Femur (tissue), 1 donor: ENCODE measurements at places on chromosomes 1 and 21.

DNA sequence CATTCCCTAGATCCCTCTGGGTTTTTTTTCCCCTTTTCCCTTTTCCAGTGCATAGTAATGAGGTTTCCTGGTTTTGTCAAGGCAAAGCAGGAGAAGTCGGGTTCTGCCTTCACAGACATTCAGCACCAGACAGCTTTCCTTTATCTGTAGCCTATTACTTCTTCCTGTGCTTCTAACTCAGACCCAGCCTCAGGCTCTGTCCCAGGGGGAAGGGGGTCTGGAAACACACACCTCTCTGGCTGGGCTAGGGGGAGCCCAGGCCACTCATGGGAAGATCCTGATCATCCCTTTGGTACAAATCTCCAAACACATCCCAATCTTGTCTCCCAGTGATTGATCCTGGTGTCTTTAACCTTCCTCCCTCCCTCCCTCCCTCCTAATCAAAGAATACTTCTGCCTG, 656.4 kb downstream of the LMO4 start:
- no peak for DNase-seq

DNA sequence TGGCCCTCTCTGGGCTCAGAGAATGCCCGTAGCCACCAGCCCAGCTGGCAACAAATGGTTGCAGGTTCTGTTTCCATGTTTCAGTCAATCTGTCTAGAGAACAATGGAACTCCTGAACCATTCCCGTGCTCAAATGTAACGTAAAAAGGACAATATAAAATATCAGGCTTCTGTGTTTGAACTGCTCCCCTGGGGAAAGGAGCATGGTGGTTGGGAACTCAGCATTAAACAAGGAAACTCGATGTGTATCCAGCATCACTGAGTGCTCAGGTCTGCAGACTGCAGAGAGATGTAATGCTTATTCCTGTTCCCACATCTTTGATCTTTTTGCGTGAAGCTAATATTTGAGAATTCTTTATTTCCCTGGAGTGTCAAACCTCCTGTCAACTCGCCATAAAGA, 326.5 kb downstream of the KIF26B start:
- no peak for DNase-seq

DNA sequence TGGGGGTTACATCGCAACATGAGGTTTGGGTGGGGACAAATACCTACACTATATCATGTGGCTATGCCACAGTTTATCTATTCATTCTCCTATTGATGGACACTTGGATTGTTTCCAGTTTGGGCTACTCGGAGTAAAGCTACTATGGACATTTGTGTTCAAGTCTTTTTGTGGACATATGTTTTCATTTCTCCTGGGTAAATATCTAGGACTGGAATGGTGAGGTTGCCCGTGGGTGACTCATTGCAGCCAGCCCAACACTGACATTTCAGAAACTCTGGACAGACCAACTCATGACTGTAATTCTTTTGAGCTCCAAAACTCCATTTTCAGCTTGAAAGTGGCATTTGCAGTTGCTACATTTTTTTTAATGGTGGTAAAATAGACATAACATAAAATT, 82.7 kb downstream of the KAZN start:
- no peak for DNase-seq

GRCh38 chr1:67818725-67819301, 14.5 kb downstream of the GNG12 start:
- DNase-seq = no peak

DNA sequence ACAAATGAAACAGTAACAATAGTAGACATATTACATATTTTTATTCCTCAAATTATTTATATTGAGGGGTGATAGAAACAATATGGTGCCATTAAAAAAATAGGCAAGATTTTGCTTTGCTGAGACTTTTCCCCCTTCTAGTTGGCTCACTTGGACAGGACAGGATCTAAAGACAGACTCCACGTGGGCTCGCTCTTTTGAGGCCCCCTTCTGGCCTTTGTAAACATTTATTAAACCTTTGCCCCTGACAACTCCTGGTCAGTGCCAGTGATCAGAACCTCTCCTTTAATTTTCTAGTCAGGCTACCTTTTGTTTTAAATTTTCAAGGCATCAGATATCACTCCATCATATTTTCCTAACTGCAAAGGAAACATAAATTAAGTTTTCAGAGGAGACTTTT, 49.7 kb upstream of the IFI44L start:
- no peak for DNase-seq

- no peak for DNase-seq
Observed at GRCh38 chr1:205172729-205173366, 38.7 kb downstream of the DSTYK start.

GRCh38 chr1:176056312-176056711, 150.8 kb downstream of the COP1 start:
- DNase-seq = no peak

DNA sequence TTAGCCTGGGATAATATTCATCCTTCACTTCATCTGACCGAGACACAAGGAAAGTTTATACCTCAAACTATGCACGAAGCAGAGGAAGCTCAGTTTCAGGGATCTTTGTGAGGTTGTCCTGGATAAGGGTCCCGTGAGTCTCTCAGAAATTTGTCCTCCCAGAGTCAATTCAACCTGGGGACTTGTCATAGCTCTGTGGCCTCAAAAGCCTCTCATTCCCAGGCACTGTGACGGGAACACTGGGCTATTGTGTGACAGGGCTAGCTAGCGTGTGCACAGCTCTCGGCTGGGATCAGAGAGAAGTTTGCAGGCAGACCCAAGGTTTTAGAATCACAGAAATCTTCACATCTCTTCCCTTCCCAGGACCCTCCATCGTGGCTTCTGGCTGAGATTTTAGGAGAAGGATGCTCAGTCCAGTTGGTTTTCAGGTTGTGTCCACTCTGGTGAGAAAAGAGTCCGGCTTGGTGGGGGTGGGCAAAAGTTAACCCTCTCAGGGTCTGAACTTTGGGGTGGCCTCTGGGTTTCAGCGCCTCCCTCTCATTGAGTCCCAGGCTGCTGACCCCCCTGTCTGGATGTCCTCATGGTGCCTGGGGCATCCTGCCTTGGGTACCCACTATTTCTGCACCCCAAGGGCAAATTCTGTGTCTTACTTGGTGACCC, 20.4 kb upstream of the LBR start:
- DNase-seq = no peak

GRCh38 chr1:168469690-168470089, 74.1 kb downstream of the XCL2 start:
- peak; percentile 82 for DNase-seq

DNA sequence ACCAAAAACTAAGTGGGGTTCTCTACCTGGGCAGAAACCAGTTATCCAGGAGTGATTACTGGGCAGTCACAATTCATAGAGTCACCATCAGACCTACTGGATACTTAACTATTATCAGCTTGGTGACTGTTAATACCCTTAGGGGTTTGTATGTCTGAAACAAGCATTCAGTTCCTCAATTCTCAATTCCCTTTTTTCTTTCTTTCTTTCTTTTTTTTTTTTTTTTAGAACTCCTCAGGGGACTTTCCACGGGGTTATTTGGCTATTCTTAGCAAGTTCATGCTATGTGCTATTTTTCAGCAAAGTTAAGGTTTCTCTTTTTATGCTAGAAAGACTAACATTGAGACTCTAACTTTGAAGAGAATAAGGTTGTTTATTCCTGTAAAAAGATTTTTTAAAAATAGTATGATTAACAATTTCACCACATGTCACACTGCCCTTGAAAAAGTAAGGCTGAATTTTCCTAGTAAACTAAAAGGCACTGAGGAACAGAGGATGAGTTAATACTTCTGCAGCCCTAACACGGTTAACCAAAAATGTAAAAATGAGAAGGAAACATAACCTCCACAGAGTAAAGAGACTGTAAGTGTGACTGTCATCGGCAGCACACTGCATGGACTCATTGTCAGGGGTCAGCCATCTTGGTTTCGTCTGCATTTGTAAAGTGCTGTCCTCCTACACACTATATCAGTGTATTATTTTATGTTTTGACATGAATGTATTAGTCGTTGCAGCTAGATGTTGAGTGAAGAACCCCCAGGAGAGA, 310.2 kb downstream of the NTNG1 start:
- no peak for DNase-seq

DNA sequence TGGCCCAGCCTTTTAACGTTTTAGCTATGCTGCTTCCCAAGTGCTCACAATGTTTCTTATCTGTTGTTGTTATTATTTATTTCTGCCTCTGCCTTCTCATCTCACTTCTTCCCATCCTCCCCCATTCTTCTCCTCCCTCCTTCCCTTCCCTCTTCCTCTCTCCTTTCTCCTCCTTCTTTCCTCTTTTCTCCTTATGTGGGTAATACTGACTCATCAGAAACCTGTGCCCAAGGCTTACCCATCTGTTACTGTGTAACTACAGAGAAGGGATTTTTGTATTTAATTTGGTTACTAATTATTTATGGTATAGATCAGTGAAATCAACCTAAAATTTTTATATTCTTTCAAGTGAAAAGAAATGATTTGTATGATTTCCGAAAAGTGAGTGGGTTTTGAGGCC, 120.3 kb downstream of the KCNK2 start:
- DNase-seq = no peak

DNA sequence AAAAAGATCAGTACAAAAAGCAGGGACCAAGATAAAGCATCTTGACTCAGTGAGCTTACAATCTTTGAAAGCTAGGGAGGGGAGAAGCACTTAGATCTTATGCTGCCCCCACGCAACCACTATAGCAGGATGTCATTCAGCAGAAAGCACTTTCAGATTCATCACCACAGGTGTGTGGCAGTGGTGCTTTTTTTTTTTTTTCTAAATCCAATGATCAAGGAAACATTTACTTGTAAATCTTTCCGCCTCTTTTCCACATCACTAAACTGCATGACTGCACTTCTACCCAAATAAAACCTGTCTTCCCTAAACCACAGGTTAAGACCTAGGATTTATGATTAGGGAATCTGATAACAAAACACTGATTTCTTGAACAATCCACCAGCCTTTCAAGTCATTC, 154.8 kb downstream of the SLC45A1 start:
- DNase-seq = no peak

DNA sequence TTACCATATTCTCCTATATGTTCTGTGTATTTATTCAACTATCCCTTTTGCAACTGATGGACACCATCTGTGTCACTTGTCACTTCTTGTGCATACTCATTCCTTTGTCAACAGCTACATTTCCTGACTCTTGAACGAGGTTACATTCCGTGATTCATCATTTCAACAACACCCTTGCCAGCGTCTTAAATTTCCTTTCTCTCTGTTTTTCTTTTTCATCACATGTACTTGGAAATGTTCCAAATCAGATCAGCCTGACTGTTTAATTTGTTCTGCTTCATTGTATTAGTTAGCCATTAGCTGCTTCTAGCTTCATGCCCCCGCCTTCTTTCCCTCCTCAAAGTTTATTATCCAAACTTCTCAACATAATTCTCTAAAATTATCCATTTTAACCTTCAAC, 173.0 kb downstream of the ADGRL4 start:
- DNase-seq = no peak

- no peak for DNase-seq
Observed at GRCh38 chr1:96492236-96492635, 229.3 kb upstream of the PTBP2 start.

DNA sequence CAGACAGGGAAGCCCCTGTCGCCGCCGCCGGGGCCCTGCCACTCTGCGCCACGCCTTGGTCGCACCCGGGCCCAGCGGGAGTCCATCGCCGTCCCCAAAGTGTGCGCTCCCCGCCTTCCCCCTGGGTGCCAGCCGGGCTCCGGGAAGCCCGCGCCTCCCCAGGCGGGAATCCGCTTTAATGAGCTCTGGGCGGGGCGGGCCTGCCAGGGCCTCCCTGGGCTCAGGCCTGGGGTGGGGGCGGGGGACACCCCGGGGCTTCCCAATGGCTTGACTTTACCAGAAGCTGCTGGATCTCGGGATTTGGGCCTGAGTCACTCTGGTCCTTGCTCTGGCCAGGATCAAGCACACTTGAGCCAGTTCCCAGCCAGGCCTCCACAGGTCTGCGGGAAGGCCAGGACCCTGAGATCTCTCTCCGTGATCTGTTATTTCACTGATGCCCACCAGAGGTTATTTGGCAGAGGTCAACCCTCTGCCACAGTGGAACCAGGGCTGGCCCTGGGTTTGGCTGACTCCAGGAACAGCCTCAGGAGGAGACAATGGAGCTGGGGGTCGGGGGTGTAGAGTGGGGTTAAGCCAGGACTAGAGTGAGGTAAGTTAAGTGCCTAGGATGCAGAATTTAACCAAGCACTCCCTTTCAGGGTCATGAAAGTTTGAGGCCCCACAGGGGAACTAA, 178.4 kb upstream of the EDN2 start:
- peak; percentile 69 for DNase-seq

GRCh38 chr21:32320726-32321125, 22.1 kb downstream of the MRAP start:
- DNase-seq = no peak

DNA sequence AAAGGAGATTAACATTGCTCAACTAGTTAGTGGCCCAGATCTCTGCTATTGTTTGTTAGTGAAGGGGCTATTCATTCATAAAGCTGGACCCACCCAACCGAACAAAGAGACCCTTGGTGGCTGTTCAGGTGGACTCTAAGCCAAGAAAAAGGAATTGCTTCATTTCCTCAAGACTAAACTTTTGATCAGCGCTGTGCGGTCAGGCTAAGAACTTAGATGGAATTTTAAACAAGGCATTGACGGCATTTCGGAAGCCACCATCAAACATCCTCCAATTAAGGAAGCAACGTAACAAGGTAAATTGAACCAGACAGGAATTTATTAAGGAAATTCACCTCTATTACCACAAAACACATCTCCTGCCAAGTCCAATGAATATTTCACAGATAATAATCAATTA, 19.9 kb upstream of the SHCBP1L start:
- no peak for DNase-seq

- DNase-seq = no peak
Observed at GRCh38 chr1:39116860-39117728, 87.4 kb upstream of the MACF1 start.

DNA sequence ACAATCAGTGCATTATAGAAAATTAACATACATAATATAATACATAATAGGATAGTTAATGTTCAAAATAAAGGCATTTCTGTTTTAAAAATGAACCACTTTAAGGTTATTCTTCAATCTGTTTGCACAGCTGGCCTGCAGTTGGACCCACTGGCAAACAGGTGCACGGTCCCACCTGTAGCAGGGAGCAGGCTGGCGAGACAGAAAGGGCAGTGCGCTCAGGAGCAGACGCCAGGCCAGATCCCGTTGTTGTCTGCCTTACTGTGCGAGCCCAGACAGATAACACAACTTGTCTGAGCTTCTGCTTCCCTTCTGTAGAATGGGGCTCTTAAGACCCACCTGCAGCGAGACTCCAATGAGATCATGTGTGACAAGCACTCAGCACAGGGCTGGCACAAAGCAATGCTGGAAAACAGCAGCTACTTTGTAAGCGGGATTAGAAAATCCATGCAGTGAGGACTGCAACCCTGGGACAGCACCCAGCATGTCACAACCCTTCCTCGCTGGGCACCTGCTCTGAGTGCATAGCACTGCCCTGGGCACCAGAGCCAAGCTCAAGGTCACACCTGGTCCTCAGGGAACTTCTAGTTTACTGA, 33.5 kb downstream of the VPS26C start:
- DNase-seq = no peak

GRCh38 chr1:245378311-245378722, 223.5 kb downstream of the KIF26B start:
- DNase-seq = no peak

- no peak for DNase-seq
Observed at GRCh38 chr1:109930252-109930993, 19.8 kb downstream of the CSF1 start.

- DNase-seq = no peak
Observed at GRCh38 chr1:21865609-21865942, 53.5 kb downstream of the LDLRAD2 start.
